ENCODE measurements at places on chromosomes 2 and 18.

DNA sequence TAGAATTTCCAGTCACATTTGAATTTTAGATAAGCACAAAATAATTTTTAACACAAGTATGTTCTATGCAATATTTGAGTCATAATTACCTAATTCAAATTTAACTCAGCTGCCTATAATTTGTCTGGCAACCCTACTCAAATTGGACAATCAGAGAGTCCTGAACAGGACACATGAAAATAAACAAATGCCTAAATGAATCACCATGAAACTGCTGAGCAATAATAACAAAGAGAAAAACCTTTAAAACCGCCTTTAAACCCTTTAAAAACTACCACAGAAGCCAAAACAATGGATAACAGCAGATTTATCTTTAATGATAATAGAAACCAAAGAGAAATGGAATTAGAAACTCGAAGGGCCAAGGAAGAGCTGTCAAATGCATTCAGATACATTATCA, 39.5 kb downstream of the ARL4C start:
- no peak for DNase-seq

DNA sequence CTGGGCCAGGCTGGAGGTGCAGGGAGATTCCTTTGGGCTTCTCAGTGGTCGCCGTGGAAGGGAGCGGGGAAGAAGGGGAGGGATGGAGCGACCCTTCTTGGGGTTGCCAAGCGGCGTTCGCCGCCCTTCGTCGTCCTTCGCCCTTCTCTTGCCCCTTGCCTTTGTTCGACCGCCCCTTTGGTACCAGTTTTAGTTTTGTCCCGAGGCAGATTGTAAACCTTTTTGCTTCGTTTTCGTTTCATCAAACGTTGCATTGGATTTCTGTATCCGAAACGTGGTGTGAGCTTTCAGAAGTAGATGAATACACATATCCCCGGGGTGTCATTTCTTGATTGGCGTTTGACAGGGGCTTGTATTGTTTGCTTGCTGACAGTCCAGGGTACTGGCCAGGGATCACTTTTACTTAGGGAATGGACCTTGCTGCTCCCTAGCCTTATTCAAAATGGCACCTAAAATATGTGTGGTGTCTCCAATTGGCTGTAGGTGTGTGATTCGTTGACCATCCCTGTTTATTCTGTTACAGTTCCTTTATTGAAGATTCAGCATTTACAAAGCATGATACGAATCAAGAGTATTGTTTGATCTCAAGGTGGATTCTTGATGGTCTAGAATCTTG, 788 bp downstream of the USP14 start:
- no peak for DNase-seq

DNA sequence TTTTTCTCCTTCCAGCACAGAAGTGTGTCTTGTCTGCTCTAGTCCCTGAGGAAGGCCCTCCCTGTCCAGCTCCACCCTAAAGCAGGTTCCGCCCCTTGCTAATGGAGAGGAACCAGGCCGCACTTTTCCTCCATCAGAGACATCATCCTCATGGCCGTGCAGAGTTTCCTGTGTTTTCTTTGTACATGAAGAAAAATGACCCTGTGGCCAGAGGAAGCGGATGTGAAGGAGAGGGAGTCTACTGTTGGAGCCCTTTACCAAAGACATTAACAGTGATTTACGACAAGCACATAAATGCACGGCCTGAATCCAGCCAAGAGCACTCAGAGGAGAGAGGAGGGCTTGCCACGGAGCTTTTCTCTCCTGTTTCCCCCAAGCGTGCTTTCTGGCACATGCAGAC, 109.5 kb downstream of the RNF144A start:
- DNase-seq, result no peak

DNA sequence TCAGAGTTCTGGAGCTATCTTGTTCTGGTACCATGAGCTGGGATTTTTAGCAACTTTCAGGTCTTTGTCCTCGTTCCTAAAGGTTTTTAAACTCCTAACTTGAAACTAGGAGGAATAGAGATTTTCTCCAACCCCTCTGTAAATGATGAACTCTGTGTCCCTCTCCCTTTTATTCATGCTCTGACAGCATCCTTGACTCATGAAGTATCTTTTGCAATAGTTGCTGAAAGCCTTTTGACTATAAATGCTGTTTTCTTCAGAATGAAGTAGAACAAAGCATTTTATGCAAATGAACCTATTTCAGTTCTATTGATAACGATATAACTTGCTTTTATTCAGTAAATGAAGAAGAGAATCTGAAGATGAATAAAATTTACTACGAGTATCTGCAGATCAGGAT, 17.0 kb upstream of the MAPRE2 start:
- no peak for DNase-seq

- no peak for DNase-seq
These were observed 8.8 kb upstream of the NOSTRIN start for GRCh38 chr2:168793596-168793995.

DNA sequence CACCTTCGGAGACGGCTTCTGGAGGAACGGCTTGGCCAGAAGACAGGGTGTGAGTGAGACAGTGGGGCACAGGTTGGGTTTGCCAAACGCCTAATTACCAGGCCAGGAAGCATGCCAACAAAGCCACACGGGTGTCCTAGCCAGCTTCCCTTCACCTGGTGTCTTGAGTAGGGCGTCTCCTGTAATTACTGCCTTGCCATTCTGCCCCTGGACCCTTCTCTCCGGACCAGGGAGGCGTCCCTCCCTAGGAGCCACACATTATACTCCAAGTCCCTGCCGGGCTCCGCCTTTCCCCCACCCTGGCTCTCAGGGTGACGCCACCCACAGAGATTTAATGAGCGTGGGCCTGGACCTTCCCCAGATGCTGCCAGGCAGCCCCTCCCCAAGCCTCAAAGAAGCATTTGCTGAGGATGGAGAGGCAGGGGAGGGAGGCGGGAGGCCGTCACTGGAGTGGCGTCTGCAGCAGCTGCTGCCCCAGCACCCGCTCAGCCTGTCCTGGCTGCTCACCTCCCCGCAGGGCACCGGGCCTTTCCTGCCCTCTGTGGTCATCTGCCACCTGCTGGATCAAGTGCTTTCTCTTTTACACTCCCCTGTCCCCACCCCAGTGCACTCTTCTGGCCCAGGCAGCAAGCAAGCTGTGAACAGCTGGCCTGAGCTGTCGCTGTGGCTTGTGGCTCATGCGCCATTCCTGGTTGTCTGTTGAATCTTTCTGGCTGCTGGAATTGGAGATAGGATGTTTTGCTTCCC, 20.7 kb downstream of the FOSL2 start:
- DNase-seq, result no peak

- DNase-seq, result no peak
These were observed 15.5 kb downstream of the IL1F10 start for GRCh38 chr2:113083296-113083695.

DNA sequence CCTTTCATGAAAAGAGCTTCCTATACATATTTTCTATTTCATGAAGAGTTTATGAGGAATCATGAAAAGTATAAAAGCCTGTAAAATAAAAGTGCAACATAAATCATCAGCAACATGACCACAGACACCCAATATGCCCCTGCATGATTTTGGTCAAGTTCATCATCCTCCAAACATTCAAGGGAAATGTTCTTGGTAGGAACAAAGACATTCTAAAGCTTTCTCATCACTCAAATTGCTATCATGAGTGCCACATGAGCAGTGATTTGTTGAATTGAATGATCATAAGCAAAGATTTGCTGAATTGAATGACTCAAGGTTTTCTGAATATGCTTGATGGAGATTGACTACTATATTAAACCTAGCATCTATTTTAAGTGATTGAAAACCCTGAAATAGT, 172.2 kb downstream of the MBD2 start:
- DNase-seq, result no peak

DNA sequence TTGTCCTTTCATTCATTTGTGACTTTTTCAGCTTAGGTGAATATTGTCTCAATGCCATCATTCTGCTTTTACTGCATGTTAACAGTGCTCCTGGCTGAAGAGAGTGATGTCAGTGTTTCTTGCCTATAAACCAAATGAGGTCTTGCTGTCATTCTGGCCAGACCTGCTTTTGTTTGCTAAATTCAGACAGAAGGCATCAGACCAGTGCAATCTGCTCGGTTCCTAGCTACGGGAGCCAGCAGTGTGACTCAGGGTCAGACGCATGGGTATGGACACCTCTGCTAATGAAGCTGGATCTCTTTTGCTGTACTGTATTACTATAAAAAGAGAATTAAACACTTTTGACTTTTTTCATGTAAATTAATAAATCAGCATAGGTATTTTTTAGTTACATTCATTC, 178.9 kb downstream of the TMEM182 start:
- no peak for DNase-seq

DNA sequence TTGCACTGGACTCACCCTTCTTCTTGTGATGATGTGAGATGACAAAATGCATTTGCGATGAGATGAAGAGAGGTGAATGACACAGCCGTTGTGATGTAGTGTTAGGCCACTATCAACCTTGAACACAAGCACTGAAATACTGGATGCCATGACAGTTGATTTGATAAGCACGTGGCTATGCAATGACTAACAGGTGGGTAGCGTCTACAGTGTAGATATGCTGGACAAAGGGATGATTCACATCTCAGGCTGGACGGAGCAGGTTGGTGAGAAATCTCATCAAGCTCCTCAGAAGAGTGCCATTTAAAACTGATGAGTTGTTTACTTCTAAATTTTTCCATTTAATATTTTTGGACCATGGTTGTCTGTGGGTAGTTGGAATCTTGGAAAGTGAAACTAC, 375.8 kb upstream of the LYPD1 start:
- no peak for DNase-seq

- no peak for DNase-seq
These were observed 37.0 kb upstream of the DPP10 start for GRCh38 chr2:114405247-114406116.

DNA sequence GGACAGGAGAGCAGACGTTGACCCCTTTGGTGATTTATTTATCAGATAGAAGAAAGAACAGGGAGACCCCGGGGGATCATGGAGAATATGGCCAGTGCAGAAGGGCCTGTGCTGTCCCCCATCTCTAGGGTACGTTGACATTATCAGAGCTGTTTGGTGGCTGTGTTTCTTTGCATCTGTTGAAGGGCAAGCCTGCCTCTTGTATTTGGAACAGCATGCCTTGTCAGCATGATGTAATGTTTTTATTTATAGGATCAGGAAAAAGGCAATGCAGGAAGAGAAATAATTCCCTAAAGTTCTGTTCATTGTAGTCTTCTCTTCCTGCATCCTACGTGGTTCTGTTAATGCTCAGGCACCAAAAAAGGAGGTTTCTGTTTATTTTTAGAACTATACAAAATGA, 49.8 kb upstream of the CABYR start:
- DNase-seq, result no peak

DNA sequence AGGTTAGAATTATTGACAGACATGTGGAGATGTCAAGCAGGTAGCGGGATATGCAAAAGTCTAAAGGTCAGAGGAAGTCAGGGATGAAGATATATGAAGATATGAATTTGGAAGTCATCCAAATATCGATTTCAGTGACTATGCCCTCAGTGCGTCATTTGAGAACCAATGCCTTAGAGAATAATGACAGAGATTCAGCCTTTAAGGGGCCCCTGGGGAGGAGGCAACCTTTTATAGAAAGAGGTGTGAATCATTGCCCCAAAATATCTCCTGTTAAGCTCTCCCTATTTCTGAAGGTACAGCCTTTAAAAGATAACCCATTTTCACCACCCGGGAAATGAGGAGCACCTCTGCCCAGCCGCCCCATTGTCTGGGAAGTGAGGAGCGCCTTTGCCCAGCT, 223.4 kb downstream of the NCKAP5 start:
- DNase-seq, result no peak

Measured in caudate nucleus (tissue), 63 donors.